NCI-H2029 treated with DMSO at 0.1 percent for 48 hours (cell line): ENCODE measurements at places on chromosomes 4 and X.

GRCh38 chr4:68416591-68416990 lies 30.7 kb upstream of the TMPRSS11E start:
- DNase-seq: no peak

- no peak for DNase-seq
Observed at GRCh38 chr4:2390146-2390545, 28.3 kb downstream of the ZFYVE28 start.

- DNase-seq: no peak
Observed at GRCh38 chr4:10750714-10751113, 66.1 kb upstream of the CLNK start.

DNA sequence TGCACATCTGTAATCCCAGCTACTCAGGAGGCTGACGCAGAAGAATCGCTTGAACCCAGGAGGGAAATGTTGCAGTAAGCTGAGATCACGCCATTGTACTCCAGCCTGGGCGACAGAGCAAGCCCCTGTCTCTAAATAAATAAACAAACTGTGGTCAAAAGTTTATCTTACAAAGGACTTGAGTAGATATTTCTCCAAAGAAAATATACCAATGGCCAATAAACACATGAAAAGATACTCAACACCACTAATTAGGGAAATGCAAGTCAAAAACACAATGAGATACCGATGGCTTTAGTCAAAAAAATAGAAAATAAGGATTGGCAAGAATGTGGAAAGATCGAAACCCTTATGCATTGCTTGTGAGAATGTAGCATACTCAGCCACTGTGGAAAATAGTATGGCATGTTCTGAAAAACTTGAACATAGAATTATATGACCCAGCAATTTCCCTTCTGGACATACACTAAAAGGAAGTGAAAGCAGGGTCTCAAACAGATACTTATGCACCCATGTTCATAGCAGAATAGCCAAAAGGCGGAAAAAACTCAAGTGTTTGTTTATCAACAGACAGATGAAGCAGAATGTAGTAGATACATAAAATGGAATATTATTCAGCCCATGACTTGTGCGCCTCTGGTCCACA lies 2.0 kb upstream of the CFAP97 start:
- no peak for DNase-seq

DNA sequence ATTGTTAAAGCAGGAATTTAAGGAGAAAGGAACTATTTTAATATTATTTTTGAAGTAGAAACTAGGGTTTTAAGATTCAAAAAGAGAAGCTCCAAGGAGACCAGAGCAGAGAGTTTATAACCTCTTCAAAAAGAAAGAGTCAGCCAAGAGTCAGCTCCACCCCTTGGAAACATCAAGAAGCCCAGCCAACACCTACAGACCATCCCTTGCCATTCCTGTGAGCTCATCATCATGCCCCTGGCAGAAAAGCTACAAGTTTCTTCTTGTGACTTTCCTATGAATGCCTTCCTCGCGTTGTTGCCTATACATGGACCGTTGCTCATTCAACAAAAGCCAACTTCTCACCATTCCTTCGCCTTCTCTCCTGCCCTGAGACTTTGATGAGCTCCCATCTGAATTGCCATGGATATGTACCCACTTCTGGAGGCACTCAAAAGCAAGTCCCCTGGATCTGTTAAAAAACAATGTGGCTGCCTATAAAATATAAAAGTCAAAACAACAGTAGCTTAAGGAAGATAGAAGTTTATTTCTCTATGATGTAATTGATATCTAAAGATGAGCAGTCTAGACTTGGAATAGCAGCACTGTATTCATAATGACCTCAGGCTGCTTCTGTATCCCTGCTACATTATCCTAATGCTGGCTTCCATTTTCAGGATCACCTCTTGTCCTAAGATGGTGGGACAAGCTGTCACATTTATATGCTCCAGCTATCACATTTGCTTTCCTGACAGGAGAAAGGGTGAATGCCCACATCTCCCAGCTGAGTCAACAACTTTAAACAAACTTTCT lies 20.3 kb downstream of the PLRG1 start:
- no peak for DNase-seq

GRCh38 chr4:53647547-53647946 lies 56.3 kb upstream of the LNX1 start:
- no peak for DNase-seq

DNA sequence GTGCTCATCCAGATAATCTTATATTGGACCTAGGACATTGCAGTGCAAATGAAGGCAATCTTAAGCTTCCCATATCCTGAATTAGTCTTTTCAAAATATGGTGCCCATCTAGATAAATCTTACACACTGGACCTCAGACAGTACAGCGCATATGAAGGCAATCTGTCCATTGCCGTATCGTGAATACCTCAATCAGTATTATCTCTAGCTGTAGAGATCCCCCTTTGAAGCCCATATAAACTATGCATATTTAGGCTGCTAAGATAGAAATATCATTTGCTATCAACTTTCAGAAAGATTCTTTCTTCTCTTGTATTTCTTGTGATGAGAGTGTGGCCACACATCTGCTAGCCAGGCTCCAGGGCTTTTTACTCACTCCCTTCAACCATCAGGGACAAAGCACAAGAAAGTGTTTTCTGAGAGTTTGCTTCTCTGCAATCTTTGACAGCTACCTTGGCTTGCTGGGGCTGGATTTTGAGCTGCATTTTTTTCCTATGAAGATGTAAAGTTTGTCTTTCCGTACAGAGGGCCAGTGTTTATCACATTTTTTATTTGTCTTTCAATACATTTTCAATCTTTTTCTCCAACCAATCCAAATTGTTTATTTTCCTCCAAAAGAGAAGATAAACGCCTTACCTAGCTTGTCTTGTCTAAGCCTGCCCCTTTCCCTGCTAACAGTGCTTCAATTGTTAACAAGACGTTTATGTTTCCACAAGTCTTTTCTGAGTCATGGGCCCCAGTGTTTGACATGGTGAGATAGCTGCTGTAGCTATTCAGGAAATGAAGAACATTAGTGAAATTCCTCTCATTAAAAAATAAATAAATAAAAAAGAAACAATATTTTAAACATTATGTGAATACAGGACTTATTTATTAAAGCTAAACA lies 57.6 kb upstream of the FAT1 start:
- DNase-seq: no peak

- no peak for DNase-seq
Observed at GRCh38 chr4:142265536-142265935, 580.6 kb downstream of the INPP4B start.

- no peak for DNase-seq
Observed at GRCh38 chrX:149259241-149259640, 245.9 kb downstream of the IDS start.

DNA sequence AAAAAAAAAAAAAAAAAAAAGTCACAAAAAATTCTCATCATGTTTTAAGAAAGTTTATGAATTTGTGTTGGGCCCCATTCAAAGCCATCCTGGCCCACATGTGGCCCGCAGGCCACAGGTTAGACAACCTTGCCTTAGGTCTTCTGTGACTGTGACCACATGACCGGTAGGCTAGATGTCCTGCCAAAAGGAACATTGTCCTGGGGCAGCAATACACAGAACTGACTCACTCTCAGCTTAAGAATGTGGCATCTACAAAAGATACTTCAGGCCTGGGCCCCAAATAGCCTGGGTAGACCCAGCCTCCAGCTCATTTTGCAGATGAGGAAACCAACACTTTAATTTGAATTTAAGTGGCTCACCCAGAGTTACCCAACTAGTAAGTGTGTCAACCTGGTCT lies 10.0 kb downstream of the AWAT2 start:
- no peak for DNase-seq

DNA sequence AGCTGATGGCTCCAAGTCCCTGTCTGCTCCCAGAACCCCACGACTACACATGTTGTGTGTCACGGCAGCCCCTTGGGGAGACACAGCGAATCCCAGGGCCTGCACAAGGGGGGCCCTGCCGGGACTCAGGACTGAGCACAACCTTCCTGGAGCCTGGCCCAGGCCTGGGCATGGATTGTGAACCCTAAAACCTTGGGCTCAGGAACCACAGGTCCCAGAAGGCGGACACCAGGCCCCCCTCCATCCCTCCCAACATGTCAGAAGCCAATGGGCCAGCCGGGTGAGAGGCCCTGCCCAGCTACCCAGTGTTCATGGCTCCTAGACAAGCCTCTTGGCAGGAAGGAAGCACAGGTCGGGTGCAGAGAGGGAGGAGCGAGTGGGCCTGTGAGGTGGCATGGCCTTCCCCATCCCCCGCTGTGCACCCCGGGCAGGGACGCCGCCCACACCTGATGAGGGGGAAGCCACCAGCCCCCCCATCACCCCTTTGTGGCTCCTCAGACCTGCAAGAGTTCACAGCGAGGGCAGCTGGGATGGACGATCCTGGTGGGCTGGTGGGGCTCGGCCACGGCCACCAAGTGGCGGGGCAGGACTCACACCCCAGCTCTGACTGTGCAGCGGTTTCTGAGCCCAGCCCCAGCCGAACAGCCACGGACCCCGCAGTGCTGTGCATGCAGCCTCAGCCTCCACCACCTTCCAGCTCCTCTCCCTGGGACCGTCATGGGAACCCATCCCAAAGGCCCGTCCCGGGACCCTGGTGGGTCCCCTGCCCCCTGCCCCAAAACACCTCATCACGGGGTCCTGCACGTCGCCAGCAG lies 3.7 kb downstream of the PDE6B start:
- DNase-seq: no peak

GRCh38 chrX:2735270-2735669 lies 16.6 kb upstream of the XG start:
- DNase-seq: no peak

DNA sequence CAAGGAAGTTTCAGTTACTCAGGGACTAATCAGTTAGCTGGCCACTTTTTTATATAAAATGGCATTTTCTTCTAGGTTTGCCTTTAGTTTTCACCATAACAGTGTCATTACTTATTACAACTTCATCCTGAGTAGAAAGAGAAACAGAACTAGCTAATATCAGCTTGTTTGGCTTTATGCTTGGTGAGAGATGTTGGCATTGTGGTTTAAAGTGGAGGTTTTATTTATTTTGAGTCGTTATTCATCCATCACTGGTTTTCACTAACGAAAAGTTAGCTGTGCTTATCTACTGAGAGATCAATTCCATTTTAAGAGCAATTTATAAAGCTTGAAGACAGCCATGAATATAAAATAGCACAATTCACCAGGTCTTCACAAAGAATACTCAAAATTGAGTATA lies 714.5 kb downstream of the GRID2 start:
- no peak for DNase-seq

GRCh38 chrX:112668476-112669409 lies 11.0 kb downstream of the LHFPL1 start:
- DNase-seq: no peak

- no peak for DNase-seq
Observed at GRCh38 chr4:82614838-82615449, 53.2 kb upstream of the TMEM150C start.

DNA sequence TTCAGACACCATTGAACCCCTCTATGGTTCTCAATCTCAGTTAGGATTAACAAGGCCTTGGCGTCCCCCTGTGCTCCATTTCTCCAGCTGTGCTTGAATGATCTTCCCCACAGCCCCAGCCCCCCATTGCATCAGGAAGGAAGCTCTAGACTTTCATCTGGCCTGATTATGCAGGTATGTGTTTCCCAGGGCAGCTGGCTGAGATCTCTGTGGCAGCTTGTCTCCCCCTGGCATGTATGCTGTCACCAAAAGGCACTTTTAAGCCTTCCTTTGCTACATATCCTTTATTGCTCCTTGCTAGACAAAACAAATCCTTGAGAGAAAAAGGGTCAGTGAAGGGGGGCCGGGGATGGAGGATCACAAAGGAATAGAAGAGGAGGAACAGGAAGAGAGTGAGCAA lies 1056.0 kb upstream of the SLIT2 start:
- no peak for DNase-seq

DNA sequence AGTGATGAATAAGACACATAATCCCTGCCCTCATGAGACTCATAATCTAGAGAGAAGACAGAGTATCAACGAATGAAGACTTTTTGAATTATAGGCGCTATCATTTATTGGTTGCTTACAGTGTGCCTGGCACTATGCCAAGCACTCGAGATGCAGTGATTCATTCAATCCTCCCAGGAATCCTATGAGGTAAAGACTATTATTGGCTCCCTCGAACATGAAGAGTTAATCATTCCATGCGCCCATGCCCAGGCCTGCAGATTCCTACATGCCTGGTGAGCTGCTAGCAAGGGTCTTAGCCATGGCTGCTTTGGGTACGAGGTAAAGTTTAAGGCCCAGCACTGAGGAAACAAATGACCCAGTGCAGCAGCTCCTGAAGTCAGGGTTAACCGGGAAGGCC lies 47.0 kb downstream of the TEX13B start:
- DNase-seq: no peak

DNA sequence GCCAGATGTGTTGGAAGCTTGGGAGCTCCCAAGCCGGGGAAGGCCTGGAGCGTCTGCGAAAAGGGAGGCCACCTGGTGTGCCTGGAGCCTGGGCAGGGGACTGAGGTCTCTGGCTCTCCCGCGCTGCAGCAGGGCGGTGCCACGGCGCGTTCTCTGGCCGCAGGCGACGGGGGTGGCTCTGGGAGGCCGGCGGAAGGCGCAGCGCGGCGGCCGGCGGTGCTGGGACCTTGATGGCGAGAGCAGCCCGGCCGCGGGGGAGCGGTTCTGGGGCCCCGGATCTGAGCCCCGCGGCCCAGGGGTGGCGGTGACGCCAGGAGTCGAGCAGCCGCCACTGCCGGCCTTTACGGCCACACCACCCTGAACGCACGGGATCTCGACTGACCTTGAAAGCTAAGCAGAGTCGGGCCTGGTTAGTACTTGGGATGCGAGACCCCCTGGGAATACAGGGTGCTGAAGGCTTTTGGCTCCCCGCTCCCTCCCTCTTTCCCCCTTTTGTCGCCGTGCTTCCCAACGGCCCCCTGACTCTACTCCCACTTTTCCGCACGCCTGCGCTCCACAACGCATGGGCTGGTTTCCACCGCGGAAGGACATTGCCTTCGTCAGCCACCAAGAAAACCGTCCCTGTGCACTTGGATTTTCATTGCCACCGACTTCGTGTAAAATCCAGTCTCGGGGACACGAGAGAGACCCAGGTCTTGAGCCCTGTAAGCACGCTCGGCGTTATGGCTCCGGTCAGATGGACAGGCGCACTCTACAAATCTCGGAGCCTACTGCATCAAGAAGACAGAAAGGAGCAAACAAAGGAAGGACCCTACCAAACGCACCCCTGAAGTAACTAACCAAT lies 9.5 kb downstream of the FRG2 start:
- no peak for DNase-seq

DNA sequence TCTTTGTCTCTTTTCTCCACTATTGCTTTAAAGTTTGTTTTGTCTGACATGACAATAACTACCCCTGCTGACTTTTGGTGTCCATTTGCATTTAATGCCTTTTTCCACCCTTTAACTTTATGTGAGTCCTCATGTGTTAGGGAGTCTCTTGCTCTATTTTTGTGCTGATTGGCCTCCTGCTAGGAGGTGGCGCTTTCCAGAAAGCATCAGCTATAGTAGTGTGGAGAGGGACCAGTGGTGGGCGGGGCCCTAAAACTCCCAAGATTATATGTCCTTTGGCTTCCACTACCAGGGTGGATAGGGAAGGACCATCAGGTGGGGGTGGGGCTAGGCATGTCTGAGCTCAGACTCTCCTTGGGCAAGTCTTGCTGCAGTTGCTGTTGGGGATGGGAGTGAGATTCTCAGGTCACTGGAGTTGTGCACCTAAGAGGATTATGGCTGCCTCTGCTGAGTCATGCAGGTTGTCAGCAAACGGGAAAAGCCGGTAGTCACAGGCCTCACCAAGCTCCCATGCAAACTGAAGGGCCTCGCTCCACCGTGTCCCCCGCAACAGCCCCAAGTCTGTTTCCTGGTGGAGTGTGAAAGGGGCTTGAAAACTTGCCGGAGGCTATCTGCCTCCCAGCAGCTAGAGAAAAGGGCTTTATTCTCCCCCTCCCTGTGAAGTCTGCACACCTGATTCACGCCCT lies 156.3 kb downstream of the CPEB2 start:
- no peak for DNase-seq
